ENCODE measurements at places on chromosomes 4 and X. TPM values are rescaled to one million over a fixed set of nuclear protein-coding genes. Genes with fewer than 3 reads are reported as not detected.

TBC1D9 gene
- total RNA-seq: 68.1 TPM

DNA sequence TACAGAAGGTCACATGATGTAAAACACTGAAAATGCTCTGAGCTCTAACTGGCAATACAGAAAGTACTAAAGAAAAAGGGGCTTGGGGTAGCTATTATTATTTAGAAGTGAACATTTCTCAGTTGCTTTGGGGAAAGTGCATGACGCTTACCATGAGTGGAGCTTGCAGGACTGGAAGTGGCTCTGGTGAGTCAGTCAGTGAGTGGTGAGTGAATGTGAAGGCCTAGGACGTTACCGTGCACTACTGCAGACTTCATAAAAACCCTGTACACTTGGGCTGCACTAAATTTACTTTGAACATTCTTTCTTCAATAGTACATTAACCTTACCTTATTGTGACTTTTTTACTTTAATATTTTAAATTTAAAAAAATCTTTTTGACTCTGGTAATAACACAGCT is 89.3 kb upstream of the ENPP6 start:
- no peak for DNase-seq

ATOH1 gene
- total RNA-seq: not detected

DNA sequence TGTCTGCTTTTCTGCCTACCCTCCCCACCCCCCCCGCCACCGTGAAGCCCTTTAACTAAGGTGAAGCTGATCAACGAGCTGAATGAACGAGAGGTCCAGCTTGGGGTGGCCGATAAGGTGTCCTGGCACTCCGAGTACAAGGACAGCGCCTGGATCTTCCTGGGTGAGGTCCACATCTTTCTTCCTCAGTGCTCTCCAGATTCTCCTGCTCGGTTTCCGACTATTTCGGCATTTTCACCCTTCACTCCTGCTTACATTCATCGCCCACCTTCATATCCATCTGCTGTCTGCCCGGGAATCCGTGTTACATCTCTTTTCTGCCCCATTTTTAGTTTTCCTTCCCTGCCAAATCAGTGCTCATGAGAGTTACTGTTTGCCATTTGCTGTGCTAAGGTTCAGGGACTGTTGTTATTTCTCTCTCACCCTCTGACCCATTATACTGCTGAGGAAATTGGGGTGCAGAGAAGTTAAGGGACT is 459 bp downstream of the RBMX2 start:
- DNase-seq: no peak

GUCY1B1 gene
- 66.9 TPM for total RNA-seq

ETNPPL gene
- total RNA-seq: 0.41 TPM

MED12 gene
- 11.4 TPM for total RNA-seq
